ENCODE measurements at places on chromosomes 1 and 21.

DNA sequence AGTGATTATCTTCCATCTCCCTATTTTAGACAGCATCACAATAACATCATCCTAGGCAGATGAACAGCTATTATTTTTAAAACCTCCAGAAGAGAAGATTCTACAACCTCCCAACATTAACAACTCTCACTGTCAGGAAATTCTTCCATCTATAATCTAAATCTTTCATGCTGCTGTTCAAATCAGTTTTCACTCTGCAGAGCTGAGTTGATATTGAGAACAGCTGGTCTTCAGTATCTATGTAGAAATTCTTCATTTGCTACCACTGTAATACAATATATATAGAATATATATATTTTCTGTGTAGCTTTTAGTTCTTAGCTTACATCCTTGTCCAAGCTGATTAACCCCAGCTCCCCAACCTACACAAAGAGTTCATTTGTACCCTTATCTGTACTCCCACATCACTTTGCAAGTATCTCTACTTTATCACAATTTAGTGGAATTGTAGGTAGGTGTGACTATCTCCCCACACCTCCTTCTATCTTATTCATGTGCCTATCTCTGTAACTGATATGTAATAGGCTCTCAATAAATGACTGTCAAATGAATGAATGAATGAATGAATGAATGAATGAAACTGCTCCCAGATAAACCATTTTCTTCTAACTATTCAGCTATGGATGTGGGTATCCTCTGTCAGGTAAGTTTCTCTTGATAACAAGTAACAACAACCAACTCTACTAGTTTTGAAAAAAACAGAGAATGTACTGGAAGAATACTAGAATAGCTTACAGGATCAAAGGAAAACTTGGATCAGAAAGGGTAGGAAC lies 37.4 kb upstream of the PKN2 start:
- no peak for DNase-seq

DNA sequence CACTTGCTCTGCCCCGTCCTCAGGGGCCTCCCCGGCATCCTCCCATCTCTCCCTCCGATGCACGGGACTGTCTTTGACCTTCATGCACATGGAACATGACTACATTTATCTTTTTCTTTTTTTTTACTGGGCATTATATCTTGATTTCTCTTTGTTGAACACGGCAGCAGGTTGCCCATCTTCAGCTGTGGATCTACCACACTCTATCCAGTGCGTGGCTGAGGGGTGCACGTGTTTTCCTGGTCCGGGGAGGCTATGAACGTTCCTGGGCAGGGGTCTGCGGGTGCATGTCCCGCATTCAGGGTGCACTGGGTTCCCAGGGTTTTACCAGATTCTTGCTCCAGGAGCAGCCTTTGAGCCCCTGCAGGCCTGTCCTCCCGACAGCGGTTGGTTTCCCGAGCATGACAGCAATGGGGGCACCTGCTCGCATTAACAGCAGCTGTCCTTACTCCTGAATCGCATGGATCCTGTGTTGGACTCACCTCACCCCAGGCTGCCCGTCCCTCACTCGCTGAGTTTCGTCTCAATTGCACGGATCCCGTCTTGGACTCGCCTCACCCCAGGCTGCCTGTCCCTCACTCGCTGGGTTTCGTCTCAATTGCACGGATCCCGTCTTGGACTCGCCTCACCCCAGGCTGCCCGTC lies 7.4 kb downstream of the POFUT2 start:
- DNase-seq: no peak

DNA sequence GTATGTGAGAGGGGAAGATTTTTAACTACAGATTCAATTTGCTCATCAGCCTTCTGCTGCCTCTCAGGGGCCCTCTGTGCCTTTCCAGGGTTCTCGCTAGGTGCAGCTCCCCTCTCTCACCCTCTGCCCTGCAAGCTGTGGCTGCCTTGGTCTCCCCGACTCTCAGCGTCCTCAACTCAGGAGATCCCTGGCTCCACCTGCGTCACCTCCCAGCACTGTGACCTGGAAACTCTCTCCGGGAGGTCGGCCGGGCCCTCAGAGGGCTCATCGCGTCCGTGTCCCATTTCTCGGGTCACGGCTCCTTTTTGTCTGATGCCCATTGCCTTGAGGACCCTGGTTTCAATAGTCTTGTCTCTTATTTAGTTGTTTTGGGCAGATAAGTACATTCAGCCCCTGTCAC lies 63.5 kb upstream of the ADARB1 start:
- no peak for DNase-seq

DNA sequence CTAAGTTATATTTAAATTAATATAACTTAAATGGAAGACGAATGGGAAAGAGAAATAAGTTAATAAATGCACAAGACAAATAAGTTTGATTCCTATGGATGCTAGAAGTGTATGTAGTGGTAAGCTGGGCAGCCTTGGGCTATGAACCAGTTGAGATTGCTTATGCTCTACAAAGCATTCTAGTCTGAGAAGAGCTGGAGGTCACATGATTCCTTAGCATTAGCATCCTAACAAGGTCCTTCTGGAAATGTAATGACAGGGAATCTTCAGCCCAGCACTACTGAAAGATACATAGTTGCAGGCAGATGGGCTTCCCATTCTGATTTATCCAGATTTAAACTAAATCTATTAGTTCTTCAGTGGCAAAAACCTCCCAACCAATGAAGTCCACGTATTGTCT lies 102.3 kb upstream of the ESRRG start:
- DNase-seq: no peak

GRCh38 chr1:51652599-51652998 lies 35.7 kb downstream of the OSBPL9 start:
- no peak for DNase-seq

DNA sequence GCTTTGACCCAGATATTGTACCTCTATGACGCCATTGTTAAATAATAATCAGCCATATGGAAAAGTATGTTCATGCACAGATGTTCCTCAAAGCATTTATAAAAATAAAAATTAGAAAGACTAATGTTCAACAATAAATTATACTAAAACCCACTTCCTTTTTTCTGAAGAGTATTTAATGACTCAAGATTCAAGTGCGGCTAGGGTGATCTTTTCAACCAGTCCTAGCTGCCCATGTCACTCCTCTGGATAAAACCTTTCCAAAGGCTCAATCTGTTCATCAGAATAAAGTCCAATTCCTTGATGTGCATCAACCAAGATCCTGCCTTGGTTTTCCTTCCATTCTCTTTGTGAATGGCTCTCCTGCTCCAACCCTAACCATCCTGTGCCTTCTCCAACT lies 292.0 kb downstream of the VAV3 start:
- DNase-seq: no peak

- DNase-seq: no peak
Measured at GRCh38 chr1:114094363-114094634, 59.4 kb downstream of the SYT6 start.
